ENCODE measurements at places on chromosomes 16 and 17.

GRCh38 chr16:84194018-84194417 is 3.1 kb downstream of the ADAD2 start:
- no peak for DNase-seq

DNA sequence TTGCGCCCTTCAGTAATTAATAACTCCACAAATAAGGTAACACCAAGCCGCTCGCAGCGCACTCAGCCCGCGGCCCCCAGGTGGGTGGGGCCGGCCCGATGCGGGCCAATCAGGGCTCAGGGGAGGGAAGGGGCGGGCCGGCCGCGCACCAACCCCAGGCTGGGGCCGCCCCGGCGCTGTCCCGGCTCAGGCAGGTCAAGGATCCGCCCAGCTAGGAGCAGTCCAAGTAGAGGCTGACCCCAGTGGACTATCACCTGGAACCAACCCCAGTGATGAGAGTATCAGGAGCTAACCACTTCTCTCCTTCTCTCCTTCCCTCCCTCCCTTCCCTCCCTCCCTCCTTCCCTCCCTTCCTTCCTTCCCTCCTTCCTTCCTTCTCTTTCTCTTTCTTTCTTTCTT is 110.8 kb downstream of the C16orf78 start:
- DNase-seq: no peak

- no peak for DNase-seq
Measured at GRCh38 chr17:67434061-67434525, 57.0 kb downstream of the PITPNC1 start.

GRCh38 chr17:3535253-3535995 is 22.2 kb downstream of the TRPV3 start:
- DNase-seq: peak; percentile 15

DNA sequence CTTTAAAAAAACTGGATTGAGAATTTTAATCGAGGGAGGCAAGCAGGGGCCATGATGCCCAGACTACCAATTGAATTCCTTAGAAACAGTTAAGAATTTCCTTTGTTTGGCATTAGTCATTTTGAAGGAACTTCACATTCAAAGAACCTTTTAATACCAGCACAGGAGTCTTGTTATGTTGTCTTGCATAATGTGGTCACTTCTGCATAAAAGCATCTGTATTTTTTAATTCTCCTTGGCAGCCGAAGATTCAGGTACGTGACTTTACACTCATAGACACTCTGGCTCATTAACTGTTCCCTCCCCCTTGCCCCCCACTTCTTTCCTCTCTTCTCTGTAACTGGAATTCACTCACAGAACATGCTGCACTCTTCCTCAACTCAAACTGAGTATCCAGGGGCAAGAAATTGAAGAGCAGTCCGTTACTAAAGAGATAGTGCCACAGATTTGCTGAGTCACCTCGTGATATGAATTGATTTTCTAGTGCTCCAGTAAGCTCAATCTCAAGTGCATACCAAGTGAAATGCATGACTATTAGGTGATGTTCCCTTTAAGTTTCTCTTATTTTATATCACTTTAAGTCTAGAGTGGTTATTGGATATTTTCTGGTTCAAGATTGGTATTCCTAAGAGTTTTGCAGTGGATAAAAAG is 572.2 kb upstream of the SOX9 start:
- DNase-seq: no peak

DNA sequence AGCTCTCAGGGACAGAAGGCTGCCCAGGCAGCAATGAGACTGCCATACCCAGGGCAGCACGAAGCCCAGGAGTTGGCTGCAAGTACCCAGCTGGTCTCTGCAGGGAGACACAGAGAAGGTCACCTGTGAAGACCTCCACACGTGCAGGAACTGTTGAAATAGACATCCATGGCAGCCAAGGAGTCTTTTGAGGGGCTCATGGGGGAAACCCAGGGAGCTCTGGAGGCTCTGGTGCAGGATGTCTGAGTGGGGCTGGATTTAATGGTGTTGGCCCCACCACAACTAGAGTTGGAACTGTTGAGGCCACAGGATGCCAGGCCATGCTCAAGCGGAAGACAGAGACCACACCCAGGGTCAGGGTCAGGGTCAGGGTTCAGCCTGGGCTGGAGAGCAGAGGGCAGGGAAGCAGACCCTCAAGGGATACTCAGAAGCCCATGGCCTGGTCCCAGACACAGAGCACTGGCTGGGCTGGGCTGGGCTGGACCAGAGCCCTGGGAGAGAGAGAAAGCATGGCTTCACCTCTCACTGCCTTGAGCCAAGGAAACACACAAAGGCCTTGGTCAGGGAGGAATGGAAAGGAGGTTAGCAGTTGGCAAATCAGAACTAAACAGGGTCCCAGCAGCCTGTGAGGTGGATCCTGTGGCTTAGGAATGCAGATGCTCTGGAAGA is 21.4 kb downstream of the PITPNM3 start:
- DNase-seq: no peak
